ENCODE measurements at places on chromosomes 2 and 18.
A peak's percentile ranks its signal among the peaks of the same experiment; 100 is the strongest.

DNA sequence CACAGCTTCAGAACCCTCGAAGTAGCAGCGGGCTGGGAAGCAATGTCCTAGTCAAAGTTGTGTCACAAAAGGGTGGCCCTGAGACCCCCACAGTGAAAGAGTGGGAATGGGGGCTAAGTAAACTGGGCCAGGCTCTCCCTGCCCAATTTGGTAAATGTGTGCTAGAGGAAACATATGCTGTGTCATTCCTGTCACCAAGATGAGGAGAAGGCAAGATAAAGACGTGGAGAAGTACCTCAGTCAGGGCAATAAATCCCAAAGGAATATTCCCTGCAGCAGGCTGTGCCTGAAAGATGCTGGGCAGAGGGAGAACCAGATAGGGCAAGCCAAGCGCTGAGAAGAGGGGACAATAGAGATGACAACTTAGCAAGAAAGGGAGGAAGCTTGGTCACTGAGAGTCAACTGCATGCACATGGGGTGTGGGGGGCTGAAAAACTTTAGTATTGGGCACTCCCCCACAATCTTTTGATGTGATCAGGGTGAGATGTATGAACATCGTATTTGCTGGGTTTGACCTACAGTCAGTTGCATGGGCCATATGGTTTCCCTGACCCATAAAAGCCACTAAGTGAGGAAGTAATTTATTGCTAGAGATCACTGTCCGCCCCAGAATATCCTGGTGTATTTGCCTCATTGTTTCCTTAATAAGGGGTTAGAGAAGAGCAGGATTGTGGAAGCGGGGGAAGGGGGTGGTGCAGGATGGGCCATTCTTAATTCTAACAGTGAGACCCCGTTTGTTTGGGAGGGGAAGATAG, 49.9 kb upstream of the CXCR4 start:
- DNase-seq, result no peak

DNA sequence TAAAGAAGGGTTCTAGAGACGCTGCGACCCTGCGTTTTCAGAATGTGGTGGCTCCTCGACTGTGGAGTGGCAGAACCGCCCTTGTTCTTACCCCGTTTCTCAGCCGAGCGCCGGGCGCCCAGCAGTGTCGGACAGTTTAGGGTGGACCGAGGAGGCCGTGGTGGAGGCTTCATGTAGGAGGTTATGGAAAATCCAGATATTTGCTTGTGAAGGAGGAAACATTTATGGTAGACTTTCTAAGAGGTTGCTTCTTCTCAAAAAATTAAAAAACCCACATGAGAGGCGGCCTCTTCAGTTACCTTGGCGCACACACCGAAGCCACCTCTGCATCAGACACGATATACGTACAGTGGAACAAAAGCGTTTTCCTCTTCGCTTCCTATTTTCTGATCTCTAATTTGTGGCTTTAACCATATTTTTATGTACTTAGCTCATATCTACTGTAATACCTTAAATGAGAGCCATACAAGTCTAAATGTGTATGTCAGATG, 120.8 kb downstream of the NFATC1 start:
- no peak for DNase-seq

- no peak for DNase-seq
These were observed 1.2 kb downstream of the CNOT11 start for GRCh38 chr2:101253703-101254450.

- DNase-seq, result peak; percentile 94
These were observed 107.4 kb downstream of the POLR1A start for GRCh38 chr2:85998071-85998991.

GRCh38 chr2:18856765-18857164, 267.4 kb upstream of the NT5C1B start:
- DNase-seq, result peak; percentile 58

DNA sequence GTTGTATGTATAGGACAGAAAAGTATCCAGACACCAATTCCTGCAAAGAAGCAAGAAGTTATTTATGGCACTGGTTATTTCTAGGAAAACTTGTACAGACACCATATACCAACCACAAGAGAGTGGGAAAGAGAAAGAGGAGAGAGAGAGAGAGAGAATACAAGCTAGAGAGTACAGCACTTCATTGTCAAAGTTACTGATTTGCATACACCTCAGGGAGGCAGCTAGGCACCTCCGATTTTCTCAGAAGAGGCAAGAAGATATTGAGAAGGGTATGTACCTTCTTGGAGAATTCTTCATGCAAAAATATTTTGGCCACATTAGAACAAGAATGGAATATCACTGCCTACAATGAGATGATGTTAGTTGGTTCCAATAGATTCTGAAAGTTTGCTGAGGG, 333.9 kb upstream of the PIK3C3 start:
- DNase-seq, result no peak

GRCh38 chr2:199984755-199985154, 29.4 kb downstream of the MAIP1 start:
- no peak for DNase-seq

GRCh38 chr2:18171191-18172139, 293.0 kb downstream of the KCNS3 start:
- DNase-seq, result peak; percentile 16

DNA sequence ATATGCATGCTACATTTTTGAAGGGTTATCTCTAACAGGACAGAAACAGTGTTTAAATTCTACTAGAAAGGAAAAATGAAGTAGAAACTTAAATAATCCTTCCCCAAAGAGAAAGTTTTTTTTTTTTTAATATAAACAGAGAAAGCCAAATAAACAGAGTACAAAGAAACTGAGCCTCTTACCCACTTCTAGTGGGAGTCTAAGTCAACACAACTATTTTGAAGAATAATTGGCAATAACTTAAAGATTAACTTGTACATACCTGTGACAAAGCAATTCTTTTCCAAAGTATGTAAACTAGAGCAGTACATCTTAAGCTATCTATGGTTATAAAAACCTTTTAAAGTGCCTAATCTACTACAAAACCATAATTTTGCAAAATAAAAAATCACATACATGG, 224.7 kb downstream of the KCNH7 start:
- DNase-seq, result no peak

GRCh38 chr2:13050764-13051163, 334.0 kb downstream of the TRIB2 start:
- peak; percentile 33 for DNase-seq
